Sigmoid colon (tissue), 7 donors: ENCODE measurements at places on chromosomes 11 and 22. TPM values are rescaled to one million over a fixed set of nuclear protein-coding genes. Genes with fewer than 3 reads are reported as not detected.

DNA sequence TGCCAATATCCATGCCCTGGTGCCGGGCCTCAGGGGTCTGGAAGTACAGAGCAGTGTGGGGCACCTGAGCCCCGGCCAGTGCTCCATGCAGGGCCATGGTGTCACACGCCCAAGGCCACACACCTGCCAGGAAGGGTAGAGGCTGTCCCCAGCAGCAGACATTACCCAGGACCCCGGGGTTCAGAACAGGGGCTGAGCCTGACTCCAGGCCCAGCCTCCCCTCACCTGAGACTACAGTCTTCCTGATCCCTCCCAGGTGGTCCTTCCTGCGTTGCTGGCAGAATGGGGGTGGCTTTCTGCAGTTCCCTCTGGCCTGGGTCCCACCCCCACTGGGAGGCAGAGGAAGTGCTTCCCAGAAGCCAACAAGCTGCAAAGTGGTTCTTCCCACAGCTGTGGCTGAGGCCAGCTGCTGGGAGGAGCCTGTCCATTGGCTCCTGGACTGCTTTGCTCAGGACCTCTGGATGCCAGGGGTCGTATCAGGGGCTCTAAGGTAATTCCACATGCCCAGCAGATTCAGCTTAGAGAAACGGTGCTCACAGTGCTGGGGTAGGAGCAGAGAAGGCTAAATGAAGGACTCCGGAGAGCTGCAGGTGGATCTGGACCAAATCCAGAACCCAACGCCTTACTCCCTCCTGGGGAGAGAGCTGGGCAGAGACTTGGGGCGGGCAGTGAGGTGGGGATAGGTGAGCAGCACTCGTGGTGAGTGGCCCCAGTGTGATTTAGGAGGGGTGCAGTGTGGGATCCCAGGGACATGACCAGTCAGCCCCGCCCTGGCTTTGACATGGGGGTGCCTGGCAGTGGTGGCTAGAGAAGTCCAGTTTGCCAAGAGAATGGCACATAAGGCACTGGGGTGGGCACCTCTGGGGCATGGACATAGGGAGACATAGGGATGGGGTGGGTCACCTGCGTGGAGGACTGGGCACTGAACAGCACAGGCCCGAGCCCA lies 12.6 kb downstream of the TCIRG1 start:
- no peak overlapping the region for H3K4me3 ChIP-seq
- DNase-seq, result peak; percentile 63
- peaks cover 36% of the 10 kb centered on the region for H3K36me3 ChIP-seq
- no peaks in the 10 kb centered on the region for H3K4me1 ChIP-seq
- H3K27me3 ChIP-seq, result no peaks in the 10 kb centered on the region

GRCh38 chr11:30778596-30778995 lies 192.4 kb upstream of the MPPED2 start:
- no peak overlapping the region for H3K27ac ChIP-seq
- no peaks in the 10 kb centered on the region for H3K36me3 ChIP-seq
- no peak for DNase-seq
- H3K27me3 ChIP-seq, result no peaks in the 10 kb centered on the region

DNA sequence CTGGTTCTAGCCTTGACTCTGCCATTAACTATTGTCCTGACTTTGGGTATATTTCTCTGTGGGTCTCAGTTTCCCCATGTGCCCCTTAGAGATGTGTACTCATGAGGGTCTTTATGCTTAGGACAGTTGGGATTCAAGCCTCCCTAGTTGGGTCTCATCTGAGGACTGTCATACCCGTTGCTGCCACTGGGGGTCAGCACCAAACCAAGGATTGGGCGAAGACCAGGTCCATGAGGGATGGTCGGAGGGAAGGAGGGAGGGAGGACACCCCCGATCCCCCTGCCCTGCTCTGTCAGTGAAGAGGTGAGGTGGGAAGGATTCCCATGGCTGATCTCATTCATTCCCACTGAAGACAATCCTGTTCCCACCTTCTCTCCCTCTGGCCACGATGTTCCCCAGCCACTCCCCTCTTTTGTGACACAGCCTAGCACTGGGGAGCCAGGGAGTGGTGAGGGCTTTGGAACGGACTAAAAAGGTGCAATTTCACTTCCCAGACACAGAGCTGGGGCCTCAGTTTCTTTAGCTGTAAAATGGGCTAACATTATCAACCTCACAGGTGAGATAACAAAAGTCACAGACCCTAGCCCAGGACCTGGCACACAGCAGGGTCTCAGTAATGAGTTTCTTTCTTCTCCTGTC lies 12.4 kb upstream of the KLHL35 start:
- H3K36me3 ChIP-seq, result no peaks in the 10 kb centered on the region
- H3K4me3 ChIP-seq, result no peak overlapping the region
- no peak overlapping the region for H3K27ac ChIP-seq

DNA sequence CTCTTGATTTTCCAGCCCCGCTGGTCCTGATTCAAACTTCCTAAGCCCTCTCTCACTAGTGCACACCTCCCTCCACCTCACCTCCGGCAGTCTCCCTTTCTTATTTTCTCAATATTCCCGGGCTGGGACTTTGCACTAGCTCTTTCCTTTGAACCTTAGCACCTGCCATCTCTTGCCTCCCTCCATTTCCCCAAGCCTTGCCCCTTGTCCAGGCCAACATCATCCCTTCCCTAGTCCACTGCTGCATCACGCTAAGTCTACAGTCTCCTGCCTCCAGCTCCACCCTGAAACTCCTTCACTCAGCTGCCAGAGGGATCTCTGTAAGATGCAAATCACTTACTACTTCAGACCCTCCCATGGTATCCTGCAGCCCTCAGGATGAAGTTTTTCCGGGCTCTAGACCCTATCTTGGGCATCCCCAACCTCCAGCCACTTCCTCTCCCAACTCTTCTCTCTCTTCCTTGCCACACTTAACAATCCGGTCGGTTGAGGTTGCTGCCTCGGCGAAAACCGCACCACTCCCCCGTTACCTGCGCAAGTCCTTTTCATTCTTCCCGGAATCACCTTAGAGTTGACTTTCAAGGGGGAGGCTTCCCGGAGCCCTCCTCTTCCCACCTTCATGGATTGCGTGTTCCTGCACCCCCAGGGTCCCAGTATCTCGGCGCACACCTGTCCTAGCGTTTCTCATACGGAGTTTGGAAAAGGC lies 42.7 kb downstream of the NECTIN1 start:
- DNase-seq, result no peak
- no peak overlapping the region for H3K4me3 ChIP-seq
- no peaks in the 10 kb centered on the region for H3K36me3 ChIP-seq
- H3K27me3 ChIP-seq, result no peaks in the 10 kb centered on the region

DNA sequence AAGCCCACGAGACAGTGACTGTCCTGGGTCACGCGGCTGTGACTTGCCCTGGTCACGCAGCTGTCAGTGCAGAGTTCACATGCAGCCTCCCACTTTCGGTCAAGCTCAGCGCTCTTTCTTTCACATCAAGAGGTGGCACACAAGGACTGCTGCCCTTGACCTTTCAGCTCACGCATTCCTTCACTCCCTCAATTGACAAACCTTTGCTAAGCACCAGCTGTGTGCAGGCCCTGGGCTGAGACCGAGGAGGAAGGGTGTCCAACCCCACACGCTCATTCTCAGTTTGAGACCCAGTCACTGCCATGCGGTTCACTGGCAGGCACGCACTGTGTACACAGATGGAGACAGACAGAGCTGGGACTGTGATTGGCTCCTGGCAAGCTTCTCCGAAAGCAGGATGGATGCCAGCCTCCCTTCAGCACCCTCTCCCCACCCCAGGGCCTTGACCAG lies 70.3 kb downstream of the SCUBE1 start:
- DNase-seq, result no peak
- no peak overlapping the region for H3K4me3 ChIP-seq
- no peaks in the 10 kb centered on the region for H3K36me3 ChIP-seq
- peaks cover 12% of the 10 kb centered on the region for H3K27me3 ChIP-seq
- no peaks in the 10 kb centered on the region for H3K4me1 ChIP-seq
- no peak overlapping the region for H3K27ac ChIP-seq

DNA sequence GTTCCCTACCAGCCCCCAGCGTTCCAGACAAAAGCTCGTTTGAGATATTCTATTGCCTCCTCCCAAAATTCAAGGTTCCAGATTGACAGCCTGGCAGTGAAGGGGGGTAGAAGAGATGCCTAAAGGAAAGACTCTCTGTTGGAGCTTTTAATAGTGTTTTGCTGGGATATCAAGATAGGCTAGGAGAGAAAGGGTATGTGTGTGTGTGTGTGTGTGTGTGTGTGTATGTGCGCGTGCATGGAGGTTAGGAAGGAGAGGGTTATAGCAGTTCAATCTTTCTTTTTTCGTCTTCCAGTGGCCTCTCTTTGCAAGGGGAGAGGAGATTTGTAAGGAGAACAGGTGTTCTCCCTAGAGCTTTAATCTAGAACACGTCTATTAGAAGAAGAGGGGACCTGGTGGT lies 22.0 kb downstream of the EHF start:
- H3K4me3 ChIP-seq, result no peak overlapping the region
- no peaks in the 10 kb centered on the region for H3K4me1 ChIP-seq
- H3K27ac ChIP-seq, result no peak overlapping the region
- H3K36me3 ChIP-seq, result no peaks in the 10 kb centered on the region
- no peaks in the 10 kb centered on the region for H3K27me3 ChIP-seq
- DNase-seq, result no peak

- H3K36me3 ChIP-seq, result no peaks in the 10 kb centered on the region
- peaks cover 60% of the 10 kb centered on the region for H3K4me1 ChIP-seq
- no peaks in the 10 kb centered on the region for H3K27me3 ChIP-seq
- peak; percentile 65 for DNase-seq
These were observed 772 bp downstream of the SBF1 start for GRCh38 chr22:50473855-50474671.

GRCh38 chr11:73346186-73346935 lies 29.8 kb upstream of the RELT start:
- H3K4me1 ChIP-seq, result peaks cover 44% of the 10 kb centered on the region
- H3K36me3 ChIP-seq, result peaks cover 4% of the 10 kb centered on the region
- H3K27me3 ChIP-seq, result no peaks in the 10 kb centered on the region
- no peak overlapping the region for H3K27ac ChIP-seq

DNA sequence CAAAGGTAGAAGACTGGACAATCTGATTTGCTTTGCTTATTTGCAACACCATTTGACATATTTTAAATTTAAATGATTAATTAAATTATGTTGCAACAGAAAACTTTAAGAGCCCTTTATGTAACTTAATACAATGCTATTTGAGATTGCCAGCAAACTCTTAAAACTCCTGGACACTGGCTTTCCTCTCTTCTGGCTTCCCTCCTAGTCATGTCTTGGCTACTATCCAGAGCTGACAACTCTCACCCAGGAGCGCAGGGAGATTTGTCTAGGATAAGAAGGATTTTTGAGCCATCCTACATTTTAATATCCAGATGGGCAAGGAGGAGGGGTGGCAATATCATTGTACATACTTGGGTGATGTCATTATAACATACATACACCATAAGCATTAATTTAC lies 134.3 kb downstream of the ELP4 start:
- H3K36me3 ChIP-seq, result no peaks in the 10 kb centered on the region
- H3K27me3 ChIP-seq, result no peaks in the 10 kb centered on the region
- no peak for DNase-seq

DNA sequence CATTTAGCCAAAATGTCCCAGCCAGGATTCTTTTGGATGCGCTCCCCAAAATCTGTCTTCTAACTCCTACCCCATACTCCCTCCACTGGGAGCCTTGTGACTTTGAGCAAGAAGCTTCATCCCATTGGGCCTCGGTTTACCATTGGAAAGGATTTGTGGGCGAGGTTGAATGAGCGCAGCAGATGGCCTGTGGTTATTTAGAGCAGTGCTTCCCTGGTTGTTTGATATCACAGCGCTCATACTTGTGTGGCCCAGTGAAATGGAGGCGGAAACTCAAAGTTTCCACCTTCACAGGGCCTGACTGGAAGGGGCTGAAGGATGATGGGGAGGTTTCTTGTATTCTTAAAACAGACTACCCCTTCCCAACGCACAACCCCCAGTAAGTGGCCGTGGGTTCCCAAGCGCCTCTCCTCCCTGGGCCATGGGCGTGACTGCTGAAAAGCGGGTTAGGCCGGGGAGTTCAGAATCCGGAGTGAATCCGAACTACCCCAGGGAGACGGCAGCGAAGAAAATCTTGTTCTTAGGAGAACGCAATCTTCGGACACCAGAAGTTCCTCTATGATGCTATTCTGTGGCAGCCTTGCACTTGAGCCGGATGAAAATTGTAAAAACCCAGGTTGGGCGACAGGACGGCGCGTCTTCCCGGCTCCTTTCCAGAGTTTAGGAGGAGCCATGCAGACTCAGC lies 1.2 kb upstream of the ATF4 start:
- H3K4me1 ChIP-seq, result no peaks in the 10 kb centered on the region
- peak overlapping the region; percentile 100 for H3K4me3 ChIP-seq
- H3K27me3 ChIP-seq, result no peaks in the 10 kb centered on the region
- DNase-seq, result no peak

GRCh38 chr22:32469799-32470212 lies 4.8 kb upstream of the FBXO7 start:
- peak; percentile 75 for DNase-seq
- no peaks in the 10 kb centered on the region for H3K27me3 ChIP-seq
- H3K4me1 ChIP-seq, result peaks cover 14% of the 10 kb centered on the region

DNA sequence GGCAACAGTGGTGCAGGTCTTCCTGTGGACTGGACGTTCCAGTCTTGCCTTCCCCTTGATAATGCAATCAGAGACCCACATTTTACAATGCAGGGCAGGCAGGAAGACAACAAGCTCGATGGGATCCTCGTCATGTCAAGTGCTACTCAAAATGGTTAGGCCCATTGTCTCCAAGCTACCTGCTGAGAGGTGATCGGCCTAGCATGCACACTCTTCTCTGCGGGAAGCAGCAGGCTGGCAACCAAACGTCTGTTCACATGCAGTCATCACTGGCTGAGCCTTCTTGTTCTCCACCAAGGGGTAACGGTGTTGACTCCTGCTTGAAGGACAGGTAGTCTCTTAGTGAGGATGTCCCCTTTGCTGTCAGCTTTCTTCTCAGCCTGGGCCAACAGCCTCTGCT lies 25.5 kb upstream of the CD82 start:
- H3K4me3 ChIP-seq, result no peak overlapping the region
- H3K4me1 ChIP-seq, result no peaks in the 10 kb centered on the region
- no peak for DNase-seq
- no peak overlapping the region for H3K27ac ChIP-seq

DNA sequence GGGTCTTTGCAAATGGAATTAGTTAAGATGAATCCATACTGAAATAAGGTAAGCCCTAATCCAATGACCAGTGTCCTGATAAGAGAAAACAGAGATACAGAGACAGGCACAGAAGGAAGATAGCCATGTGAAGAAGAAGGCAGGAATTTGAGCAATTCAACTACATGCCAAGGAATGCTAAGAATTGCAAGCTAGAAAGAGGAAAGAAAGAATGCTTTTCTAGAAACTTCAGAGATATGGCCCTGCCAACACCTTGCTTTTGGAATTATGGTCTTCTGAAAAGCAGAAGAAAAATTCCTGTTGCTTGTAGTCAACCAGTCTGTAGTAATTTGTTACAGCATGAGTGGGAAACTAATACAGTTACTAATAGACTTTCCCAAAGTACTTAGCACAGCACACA lies 111.3 kb downstream of the SLC17A6 start:
- no peaks in the 10 kb centered on the region for H3K36me3 ChIP-seq
- H3K4me1 ChIP-seq, result no peaks in the 10 kb centered on the region
- H3K27me3 ChIP-seq, result no peaks in the 10 kb centered on the region
- DNase-seq, result no peak
- H3K27ac ChIP-seq, result no peak overlapping the region
- H3K4me3 ChIP-seq, result no peak overlapping the region

POLR2F gene
- total RNA-seq, result 47.9 TPM

SLC37A2 gene
- 3.4 TPM for total RNA-seq

MPPED1 gene
- total RNA-seq, result not detected

RAC2 gene
- total RNA-seq, result 3.6 TPM

ZBTB16 gene
- total RNA-seq, result 99.5 TPM

SCGB1D2 gene
- not detected for total RNA-seq

KRTAP5-10 gene
- not detected for total RNA-seq

NPTXR gene
- 3.9 TPM for total RNA-seq

CECR2 gene
- 1.1 TPM for total RNA-seq
